ENCODE measurements at places on chromosomes 4 and X.

DNA sequence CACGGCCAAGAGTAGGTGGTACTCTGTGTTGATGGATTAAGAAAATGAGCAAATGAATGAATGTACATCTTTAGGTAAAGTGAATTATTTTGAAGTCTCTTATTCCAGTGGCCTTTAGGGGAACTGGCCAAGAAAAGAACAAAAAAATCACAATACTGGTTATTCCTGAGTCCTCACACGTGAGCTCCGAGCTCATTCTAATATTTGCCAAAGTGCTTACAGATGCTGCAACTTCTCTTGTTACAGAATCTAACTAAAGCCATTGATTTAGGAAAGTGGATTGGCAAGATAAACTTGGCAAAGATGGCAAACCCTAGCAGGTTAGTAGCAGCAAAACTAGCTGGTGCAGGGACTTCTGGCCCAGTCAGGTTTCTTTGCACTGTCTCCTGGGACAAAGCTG is 37.6 kb downstream of the IDS start:
- no peak for DNase-seq

DNA sequence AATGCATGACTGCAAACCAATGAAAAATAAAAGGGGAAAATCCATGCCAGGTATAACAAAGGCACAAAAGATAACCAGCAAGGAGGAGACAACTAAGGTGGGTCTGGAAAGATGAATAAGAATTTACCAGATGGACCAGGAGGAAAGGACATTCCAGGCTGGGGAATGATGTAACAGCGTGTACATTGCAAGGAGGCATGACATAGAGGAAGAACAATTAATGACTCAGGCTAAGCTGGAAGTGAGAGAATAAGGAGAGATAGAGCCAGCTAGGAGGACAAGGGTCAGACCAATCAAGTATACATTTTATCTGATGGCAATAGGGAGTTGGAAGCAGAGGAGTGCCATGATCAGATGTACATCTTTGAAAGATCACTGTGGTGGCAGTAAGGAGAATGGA is 57.0 kb downstream of the MTMR8 start:
- no peak for DNase-seq

DNA sequence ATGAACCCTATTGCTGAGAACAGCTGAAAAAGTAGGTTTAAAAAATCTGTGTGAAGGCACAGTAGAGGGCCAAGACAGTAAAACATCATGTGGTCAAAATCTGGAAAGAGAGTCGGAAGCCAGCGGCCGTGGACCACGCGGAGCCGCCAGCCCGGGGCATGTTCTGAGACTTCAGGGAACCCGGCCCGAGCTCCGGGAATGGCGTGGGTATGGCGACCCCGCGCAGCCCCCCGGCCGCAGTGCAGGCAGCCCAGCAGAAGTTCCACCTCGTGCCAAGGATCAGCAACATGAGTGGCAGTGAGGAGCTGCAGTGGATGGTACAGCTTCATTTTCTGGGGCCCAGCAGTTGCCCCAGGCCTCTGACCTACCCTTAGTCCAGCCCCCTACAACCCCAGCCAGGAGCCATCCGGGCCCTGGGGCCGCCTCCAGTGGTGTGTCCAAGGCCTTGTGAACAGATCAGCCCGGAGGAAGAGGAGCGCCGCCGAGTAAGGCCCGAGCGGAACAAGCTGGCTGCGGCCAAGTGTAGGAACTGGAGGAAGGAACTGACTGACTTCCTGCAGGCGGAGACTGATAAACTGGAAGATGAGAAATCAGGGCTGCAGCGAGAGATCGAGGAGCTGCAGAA is 94.2 kb downstream of the LARP1B start:
- DNase-seq, result no peak

DNA sequence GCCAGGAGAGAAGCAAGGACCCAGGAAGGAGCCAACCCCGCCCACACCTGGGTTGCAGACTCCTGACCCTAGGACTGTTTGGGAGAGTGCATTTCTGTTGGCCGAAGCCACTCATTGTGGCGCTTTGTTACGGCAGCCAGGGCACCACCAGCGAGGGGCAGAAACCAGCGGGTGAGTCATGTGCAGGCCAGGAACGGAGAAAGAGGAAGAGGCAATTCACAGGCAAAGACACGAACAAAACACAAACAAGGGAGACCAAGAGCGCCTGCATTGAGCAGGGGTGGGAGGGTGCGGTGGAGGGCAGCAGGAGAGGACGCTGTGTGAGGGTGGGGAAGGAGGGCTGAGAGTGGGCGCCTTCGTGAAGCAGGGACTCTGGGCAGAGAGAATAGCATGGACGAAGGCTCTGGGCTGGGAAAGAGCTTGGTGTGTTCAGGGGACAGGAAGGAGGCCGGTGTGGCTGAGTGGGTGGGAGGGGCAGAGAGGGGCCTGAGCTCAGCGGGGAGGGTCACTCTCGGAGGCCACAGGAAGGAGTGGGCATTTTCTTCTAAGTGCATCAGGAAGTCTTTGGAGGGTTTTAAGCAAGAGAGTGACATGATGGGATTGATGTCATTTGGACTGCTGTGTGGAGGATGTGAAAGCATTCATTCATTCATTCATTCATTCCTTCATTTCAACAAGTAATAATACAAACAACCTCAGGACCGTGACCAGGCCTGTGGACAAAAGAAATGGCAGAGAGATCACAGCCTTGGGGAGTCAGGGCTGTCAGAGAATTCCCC is 12.2 kb upstream of the WFS1 start:
- no peak for DNase-seq

DNA sequence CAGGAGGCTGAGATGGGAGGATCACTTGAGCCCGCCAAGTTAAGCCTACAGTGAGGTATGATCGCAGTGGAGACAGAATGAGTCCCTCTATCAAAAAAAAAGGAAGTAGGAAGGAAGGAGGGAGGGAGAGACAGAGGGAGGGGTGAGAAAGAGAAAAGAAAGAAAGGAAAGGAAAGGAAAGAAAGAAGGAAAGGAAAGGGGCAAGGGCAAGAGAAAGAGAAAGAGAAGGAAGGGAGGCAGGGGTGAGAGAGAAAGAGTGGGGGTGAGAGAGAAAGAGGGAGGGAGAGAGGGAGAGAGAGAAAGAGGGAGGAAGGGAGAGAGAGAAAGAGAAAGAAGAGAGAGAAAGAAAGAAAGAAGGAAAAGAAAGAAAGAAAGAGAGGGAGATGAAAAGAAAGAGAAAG is 13.2 kb downstream of the ELF2 start:
- no peak for DNase-seq

GRCh38 chrX:41178201-41178600 is 93.0 kb downstream of the USP9X start:
- DNase-seq, result no peak

- DNase-seq, result no peak
Measured at GRCh38 chr4:3708103-3708510, 58.1 kb upstream of the ADRA2C start.
